Left ventricle myocardium inferior (tissue), 1 donor: ENCODE measurements at places on chromosomes 13 and 19.
A peak's percentile ranks its signal among the peaks of the same experiment; 100 is the strongest.

- DNase-seq: no peak
Measured at GRCh38 chr19:46481947-46482346, 10.6 kb upstream of the PNMA8A start.

- DNase-seq: peak; percentile 73
Measured at GRCh38 chr19:54266133-54266532, 9.1 kb upstream of the LILRB5 start.

DNA sequence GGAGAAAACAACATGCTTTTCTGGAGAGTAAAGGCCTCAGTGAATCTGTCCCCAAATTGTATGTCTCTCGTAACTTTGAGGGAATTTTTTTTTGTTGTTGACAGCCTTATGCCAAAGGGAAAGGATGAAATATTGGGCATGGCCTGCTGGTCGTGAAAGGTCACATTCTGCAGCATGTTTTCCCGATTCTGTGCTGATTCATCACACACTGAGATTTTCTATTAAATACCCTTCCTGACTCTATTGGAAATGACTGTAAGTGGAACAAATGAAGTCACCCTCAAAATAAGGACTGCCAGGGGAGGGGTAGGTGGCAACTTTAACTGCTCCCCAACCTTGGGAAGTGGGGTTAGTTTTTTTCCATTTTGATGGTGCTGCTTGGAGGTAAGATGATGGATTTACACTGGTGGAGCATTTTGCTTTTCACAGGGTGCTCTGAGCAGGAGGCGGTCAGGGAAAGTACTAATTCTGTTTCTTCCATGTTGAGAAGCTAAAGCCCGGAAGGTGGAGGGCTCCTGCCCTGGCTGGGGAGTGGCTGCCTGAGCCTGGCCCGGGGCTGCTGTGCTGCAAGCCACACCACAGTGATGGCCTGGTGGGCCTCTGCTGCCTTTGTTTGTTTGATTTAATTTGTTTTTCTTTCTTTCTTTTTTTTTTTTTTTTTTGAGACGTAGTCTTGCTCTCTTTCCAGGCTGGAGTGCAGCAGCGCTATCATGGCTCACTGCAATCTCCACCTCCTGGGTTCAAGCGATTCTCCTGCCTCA lies 116.8 kb upstream of the SPATA13 start:
- no peak for DNase-seq

GRCh38 chr13:110407021-110407420 lies 99.9 kb downstream of the COL4A2 start:
- no peak for DNase-seq

DNA sequence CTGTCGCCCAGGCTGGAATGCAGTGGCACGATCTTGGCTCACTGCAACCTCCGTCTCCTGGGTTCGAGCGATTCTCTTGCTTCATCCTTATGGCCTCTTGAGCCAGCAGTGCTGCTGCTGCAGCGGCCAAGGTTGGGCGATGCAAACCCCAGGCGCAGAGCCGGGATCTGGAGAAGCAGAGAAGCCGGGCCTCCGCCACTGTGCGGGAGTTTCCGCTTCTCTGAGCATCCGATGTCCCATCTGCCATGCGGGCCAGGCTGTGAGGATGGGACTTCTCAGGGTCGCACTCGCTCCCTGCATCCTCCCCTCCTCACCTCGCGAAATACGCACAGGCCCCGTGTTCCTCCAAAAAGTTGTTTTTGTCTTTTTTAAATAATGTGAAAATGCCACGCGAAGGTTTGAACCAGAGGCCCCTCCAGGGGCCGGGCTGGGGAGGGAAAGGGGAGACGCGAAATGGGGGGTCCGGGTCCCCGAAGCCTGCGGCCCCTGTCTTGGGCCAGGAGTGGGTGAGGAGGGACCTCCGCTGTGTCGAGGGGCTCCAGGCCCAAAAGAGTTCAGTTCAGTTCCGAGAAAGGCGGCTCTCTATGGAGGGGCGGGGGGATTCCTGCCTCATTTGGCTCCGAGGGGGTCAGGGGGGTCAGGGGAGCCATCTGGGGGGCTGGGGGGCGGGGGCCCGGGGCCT lies 15.9 kb downstream of the CYTH2 start:
- no peak for DNase-seq

DNA sequence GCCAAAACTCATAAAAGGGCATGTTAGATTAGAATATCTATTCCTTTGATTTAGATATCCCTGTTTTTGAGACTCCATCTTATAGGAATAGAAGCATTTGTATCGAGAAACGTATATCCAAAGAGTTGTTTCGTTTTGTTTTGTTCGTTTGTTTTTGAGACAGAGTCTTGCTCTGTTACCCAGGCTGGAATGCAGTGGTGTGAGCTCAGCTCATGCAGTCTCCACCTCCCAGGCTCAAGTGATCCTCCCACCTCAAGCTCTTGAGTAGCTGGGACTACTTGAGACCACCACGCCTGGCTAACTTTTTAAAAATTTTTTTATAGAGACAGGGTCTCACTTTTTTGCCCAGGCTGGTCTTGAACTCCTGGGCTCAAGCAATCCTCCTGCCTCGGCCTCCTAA lies 26.6 kb upstream of the ZMYM5 start:
- DNase-seq: no peak

- no peak for DNase-seq
Measured at GRCh38 chr13:105342281-105342820, 1193.1 kb downstream of the EFNB2 start.

- DNase-seq: no peak
Measured at GRCh38 chr19:30873691-30874090, 475.5 kb downstream of the TSHZ3 start.

DNA sequence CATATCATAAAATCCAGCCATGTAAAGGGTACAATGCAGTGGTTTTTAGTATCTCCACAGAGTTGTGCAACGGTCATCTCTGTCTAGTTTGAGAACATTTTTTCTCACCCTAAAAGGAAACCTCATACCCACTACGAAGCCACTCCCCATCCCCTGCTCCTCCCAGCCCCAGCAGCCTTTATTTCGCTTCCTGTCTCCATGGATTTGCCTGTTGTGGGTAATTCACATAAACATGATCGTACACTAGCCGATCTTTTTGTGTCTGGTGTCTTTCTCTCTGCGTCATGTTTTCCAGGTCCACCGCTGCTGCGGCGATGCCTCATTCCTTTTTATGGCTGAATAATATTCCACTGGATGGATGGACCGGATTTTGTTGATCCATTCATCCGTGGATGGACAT lies 28.6 kb downstream of the BICRA start:
- DNase-seq: no peak

DNA sequence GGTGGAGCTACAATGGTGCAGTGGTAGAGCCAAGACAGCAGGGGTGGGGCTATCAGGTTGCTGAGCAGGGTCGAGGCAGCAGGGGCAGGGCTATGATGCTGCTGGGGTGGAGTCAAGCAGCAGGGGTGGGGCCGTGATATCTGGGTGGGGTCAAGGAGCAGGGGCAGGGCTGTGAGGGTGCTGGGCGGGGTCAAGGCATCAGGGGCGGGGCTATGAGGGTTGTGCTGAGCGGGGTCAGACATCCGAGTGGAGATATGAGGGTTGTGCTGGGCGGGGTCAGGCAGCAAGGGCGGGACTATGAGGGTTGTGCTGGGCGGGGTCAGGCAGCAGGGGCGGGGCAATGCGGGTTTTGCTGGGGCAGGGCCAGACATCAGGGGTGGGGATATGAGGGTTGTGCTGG lies 14.7 kb downstream of the HCN2 start:
- no peak for DNase-seq

- no peak for DNase-seq
Measured at GRCh38 chr19:40632311-40633036, 31.3 kb downstream of the LTBP4 start.

GRCh38 chr19:10419646-10420443 lies 493 bp upstream of the PDE4A start:
- DNase-seq: no peak

DNA sequence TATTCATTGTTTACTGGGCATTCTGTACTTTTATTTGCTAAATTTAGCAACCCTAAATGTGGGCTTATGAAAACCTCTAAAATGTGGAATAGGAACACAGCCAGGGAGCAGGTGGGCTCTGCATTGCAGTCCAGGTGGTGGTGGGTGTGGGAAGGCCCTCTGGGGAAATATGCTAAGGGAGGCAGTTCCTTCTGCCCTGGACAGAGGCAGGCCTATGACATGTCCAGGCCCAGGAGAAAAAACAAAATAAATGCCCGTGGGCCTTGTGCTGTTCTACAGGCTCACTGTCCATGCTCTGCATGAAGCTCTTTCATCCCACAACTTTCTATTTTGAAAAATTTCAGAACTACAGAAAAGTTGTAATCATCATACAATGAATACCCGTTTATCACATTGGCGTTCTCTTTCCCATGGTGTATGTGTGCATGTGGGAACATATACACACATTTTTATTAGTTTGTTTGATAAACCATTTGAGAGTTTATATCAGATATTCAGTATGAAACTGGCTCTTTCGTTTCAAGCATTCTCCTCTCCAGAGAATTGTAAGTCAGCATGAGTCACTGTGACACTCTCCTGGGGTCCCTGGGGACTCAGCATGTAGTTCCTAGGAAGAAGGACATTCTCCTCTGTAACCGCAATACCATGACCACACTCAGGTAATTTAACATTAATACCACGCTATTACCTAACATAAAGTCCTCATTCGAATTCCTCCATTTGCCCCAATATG lies 505.3 kb downstream of the COG6 start:
- no peak for DNase-seq

DNA sequence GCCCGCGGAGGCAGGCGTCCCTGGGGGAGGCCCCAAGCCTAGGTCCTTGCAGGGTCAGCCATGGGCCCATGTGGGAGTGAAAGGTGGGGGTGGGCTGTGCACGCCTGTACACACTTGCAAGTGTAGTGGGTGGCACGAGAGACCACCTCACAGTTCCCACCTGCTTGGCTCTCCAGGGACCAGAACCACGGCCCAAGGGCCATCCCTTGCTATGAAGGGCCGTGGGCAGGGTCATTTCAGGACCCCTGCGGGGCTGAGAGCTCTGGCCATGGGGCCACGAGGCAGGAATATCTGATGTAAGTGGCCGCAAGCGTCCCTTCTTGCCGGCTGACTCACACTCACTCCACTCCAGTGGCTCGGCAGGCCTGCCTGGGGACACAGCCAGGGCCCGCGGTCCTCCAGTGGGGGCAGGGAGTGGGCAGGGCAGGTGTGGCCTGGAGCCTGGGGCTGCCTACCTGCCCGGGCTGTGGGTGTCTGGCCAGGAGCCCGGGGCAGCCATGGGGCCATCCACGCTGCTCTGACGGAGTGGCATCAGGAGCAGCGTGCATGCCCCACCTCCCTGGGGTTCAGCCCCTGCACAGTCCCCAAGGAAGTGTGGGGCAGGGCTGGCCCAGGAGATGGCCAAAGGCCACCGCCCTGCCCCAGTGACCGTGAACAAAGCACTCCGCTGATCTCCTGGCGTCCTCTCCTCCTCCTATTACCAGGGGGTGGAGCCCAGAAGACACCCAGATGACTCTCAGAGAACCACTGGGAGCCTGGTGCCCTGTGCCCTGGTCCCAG lies 8.6 kb upstream of the MKNK2 start:
- no peak for DNase-seq

DNA sequence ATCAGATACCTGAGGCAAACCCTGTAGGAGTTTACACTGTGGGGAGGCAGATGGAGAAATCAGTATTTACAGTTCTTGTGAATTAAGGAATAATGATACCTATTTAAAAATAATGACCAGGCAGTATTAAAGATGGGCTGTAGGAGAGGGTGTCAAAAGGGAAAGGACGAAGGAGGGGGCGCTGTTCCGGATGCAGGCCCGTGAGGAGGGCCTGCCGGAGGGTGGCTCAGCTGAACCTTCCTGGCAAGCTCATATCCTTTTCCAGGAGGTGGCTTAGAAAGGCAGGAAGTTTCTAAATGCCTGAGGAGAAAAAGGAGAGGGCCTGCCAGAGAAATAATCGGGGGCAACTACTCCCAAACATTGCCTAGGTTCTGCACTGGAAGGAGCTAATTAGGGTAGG lies 46.6 kb downstream of the MBNL2 start:
- no peak for DNase-seq

DNA sequence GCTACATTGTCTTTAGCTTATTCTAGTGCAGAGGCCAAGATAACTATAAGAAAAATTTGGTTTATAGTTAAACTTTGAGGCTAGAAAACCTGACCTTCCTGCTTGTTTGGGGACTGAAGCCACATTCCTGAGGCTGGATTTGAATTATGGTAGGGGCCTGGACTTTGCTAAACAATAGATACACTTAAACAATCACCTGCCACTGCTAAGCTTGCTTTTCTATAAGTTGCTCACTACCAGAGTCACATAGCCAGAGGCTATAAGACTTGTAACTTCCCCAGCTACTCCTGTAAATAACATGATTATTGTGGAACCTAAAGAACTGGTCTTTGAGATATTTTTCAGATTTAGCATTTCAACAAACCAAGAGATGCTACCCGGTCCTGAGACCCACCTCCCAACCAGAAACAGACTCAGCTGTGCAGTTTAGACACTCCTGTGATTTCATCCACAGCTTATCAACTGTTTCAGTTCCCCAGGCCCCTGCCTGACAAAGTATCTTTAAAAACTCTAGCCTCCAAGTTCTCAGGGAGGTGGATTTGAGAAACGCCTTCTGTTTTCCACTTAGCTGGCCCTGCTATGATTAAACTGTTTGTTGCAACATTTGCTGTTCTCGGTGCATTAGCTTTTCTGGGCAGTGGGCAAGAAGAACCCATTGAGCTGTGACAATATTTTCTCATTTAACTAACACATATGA lies 77.7 kb downstream of the MIPEP start:
- DNase-seq: no peak

DNA sequence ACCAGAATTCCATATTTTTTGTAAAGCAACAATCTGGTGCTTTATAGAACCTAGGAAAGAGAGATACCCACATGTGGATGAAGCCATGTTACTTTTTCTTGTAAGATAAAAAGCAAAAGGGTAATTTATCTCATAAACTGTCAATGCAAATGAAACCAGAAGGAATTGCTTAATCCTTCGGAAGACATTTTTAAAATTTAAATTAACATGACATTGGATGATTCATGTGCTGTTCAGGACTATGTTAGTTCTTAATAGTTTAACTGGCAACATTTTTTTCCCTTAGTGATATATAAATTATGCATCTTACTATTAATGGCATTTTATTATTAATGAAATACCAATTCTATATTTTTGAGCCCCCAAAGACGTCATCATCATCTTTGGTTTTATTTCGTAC lies 25.8 kb upstream of the IGLON5 start:
- no peak for DNase-seq

- no peak for DNase-seq
Measured at GRCh38 chr19:37994823-37995130, 87.8 kb downstream of the SIPA1L3 start.

- DNase-seq: no peak
Measured at GRCh38 chr19:11387162-11388034, 3.3 kb upstream of the EPOR start.

- DNase-seq: no peak
Measured at GRCh38 chr13:79678100-79678499, 197.1 kb downstream of the NDFIP2 start.
